ENCODE measurements at places on chromosomes 12 and 14.
A peak's percentile ranks its signal among the peaks of the same experiment; 100 is the strongest.

GRCh38 chr14:59314953-59315599 is 126.6 kb downstream of the DAAM1 start:
- DNase-seq = no peak

GRCh38 chr14:59292028-59292427 is 103.6 kb downstream of the DAAM1 start:
- DNase-seq = no peak

DNA sequence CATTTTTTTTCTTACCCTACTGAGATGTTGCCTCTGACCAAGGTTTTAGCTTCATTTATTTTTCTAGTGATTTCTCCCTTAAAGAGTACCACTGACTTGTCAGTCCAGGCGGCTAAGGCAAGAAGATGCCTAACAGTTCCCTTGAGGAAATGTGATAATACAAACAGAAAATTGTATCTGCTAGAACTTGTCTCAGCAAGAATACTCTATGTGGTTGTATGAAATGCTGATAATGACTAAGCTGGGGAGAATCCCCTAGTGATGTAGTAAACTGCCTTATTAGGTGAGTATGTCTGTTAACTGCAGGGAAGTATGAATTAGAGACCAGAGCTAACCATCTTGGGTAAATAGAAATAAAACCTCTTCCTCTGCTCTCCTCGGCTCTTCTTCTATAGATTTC is 6.7 kb downstream of the C12orf54 start:
- DNase-seq = no peak

DNA sequence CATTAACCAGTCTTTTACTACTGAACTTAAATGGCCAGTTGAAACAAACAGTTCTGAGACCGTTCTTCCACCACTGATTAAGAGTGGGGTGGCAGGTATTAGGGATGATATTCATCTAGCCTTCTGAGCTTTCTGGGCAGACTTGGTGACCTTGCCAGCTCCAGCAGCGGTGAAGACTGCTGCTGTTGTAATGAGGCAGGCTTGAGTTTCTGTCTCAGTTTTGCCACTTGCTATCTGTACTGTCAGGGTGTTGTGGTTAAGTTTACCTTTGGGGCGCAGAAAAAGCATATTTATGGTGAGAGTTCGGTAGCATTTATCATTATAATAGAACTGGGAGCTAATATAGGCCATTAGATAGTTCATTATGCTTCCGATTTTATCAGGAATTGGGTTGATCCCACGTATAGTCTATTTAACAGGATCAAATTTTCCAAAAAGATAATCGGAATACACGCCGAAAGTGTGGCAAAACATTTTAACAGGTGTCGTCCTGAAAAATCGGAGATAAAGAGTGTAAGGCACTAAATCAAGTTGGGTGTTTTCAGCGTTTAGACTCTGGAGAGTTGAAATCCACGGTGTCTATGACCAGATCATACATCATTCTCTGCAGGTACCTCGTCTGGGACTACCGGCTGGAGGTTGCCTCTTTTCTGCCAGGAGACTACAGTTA is 688 bp upstream of the NECAP1 start:
- no peak for DNase-seq

- no peak for DNase-seq
These were observed 114.1 kb upstream of the E2F7 start for GRCh38 chr12:77179515-77179914.

DNA sequence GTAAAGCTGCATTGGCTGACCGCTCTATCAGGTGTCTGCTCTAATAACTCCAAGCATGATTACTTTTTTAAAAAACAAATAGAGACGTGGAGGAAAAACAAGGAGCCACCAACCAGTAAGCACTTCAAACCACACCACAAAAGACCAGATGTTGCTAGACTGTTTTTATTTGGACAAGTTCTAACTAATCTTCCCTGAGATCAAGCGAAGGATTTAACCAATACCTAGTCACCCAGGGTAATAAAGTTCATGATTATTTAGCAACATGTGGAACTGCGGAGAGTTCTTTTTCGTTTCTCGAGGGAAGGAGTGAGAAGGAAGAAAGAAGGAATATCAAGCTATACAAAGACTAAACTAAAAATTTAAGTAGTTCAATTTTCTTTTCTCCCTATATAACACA is 288.1 kb downstream of the DUSP6 start:
- no peak for DNase-seq

GRCh38 chr14:91509083-91509877 is 830 bp downstream of the PPP4R3A start:
- DNase-seq = peak; percentile 35

GRCh38 chr12:46664761-46665287 is 161.0 kb downstream of the SLC38A4 start:
- DNase-seq = no peak

DNA sequence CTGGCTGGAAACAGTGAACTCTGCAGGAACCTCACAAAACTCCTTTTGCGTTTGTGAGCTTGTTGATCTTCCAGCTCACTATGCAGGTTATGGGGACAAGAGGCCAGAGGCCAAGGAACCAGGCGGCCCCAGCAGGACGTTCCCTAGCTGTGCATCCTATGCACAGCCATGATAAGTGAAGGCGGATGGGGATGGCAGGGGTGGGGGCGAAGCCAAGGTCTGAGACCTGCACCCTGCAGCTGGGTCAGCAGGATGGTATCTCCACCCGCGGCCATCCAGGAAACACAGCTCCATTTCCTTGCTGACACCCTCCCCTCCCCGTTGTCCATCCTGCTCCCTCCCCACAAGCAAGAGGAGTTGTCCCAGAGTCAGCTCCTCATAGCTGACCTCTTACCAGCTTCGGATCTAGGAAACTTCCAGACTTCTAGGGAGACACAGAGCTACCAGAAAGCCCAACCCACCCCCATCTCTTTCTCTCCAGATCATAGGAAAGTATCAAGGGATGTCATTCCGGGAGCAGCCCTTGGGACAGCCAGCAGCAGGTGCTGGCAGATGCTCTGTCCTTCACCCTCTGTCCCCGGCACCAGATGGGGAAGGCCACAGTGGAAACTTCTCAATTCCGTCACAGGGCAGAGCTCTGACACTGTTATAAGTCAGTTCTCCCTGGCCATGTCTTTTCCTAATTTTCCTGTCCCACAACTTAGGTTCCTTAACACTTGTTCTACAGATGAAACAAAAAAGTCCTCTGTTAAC is 9.4 kb downstream of the ZBTB39 start:
- DNase-seq = no peak

DNA sequence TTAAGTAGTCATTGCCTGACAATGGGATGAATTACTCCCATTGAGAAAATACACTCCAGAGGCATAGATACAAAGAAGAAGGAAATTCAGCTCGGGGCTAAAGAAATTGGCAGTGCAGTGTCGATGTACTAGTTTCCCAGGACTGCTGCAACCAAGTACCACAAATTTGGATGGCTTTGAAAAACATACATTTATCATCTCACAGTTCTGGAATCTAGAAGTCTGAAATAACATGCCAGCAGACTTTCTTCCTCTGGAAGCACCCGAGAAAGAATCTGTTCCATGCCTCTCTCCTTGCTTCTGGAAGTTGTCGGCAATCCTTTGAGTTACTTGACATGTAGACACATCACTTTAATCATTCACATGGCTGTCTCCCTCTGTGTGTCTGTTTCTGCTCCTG is 101.9 kb downstream of the TMTC3 start:
- no peak for DNase-seq

DNA sequence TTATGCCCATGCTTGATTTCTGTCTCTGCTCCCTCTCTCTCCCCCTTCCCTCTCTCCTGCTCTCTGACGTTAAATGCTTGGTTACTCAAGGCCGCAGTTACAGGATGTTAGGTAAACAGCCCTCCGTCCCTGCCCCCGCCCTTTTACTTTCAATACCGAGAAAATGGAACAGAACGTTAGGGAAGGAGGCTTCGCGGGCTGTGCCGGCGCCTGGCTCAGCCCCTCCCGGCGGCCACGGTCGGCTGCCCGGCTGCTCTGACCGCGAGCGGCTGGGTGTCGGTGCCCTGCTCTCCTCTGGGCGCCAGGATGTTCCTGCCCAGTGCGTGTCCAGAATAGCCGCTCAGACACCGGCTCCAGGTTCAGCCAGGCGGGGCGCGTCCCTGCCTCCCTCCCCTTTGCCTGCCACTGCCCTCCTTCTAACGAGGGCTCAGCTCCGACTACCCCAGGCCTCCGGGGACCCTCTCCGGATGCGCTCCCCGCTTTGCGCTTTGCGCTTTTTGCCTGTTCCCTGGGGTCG is 166.1 kb downstream of the ADCK1 start:
- DNase-seq = no peak

- DNase-seq = no peak
These were observed 206.8 kb upstream of the LHX5 start for GRCh38 chr12:113678223-113679119.

GRCh38 chr14:71702786-71703185 is 229.4 kb upstream of the RGS6 start:
- no peak for DNase-seq

- DNase-seq = no peak
These were observed 106.8 kb downstream of the CALM1 start for GRCh38 chr14:90503582-90503981.

GRCh38 chr14:102630405-102630804 is 38.0 kb downstream of the RCOR1 start:
- DNase-seq = no peak

- DNase-seq = no peak
These were observed 202.6 kb upstream of the LRFN5 start for GRCh38 chr14:41404126-41404525.

DNA sequence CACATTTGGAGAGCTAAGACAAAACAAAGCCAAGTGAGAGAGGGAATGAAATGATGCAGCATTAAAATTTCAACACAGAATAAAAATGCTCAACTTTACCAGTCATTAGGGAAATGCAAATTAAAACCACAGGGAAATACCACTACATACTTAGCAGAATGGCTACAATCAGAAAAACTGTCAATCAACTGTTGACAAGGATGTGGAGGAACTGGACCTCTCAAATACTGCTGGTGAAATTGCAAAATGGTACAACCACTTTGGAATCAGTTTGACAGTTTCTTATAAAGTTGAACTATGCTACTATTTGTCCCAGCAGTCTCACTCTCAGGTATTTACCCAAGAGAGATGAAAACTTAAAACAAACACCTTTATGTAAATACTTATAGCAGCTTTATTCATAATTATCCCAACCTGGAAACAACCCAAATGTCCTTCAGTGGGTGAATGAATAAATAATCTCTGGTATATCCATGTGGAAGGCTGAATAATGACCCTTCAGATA is 43.8 kb upstream of the KTN1 start:
- no peak for DNase-seq

DNA sequence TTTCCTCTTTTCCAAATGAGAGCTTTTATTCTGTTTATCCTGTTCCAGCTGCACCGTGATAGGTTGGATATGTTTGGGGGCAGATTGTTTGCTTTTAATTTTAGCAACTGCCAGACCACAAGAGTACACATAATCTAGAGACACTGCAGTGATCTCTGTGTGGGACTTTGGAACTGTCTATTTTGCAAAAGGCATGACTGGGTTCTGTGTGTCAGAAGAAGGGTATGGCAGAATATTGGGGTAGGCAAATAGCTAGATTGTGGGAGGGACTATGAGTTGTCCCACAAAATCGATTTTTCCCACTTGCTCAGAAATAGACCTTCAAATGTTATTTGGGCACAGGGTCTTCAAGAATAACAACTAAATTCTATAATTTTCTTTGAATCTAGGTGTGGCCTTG is 275.9 kb upstream of the KITLG start:
- DNase-seq = no peak

DNA sequence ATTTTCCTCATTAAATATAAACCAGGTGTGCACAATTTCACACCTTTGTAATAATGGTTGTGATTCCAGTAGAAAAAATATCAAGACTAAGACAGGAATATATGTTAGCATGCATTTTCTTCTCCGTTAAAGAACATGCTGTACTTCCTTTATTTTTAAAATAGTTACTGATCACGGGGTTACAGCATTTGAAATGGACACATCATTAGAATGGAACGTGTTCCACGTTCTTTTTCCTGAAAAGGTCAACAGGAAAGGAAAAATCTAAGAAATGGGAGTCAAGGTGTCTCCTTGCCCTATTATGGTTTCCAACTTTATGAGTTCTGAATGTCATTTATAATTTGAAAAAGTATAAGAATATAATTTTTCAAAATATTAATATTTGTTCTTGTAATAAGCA is 1325.7 kb downstream of the SLC16A7 start:
- DNase-seq = no peak

All from stimulated activated CD4-positive, alpha-beta T cell treated with anti-CD3 and anti-CD28 coated beads, TNF-alpha, amount 100 ng/mL, for 1 hour (primary cell).